SK-N-SH (cell line): ENCODE measurements at places on chromosomes 16 and 17. TPM values are rescaled to one million over a fixed set of nuclear protein-coding genes. Genes with fewer than 3 reads are reported as not detected.

The ITGAL gene
- polyA plus RNA-seq, result 0.12 and 0.28 TPM in 2 replicates

- H3K4me1 ChIP-seq, result no peaks in the 10 kb centered on the region
- H3K36me3 ChIP-seq, result no peaks in the 10 kb centered on the region
- H3K27me3 ChIP-seq, result no peaks in the 10 kb centered on the region
- no peak for DNase-seq
- no peak overlapping the region for H3K4me3 ChIP-seq
Measured at GRCh38 chr16:10493276-10493675, 87.1 kb downstream of the EMP2 start.

The TBC1D3I gene
- polyA plus RNA-seq, result 0.05 TPM in 1 of 2 replicates, not detected in the other

DNA sequence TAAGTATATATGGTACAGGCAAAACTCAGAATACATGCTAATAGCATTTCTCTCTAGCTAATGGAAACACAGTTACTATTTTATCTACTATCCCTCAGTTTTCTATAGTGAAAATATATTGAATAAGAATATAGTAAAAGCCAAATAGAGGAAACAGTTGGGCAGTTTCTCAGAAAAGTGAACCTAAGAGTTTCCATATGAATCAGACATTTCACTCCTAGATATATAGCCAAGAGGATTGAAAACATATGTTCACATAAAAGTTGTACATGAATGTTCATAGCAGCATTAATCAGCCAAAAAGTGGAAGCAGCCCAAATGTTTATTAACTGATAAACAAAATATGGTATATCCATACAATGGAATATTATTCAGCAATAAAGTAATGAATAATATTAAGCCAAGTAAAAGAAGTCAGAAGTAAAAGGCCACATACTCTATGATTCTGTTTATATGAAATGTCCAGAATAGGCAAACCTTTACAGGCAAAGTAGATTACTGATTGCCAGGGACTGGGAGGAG lies 134.6 kb downstream of the CYB561 start:
- H3K4me1 ChIP-seq, result no peaks in the 10 kb centered on the region
- H3K36me3 ChIP-seq, result peaks cover 28% of the 10 kb centered on the region
- no peak overlapping the region for H3K4me3 ChIP-seq
- no peak for DNase-seq
- no peaks in the 10 kb centered on the region for H3K27me3 ChIP-seq

GRCh38 chr16:69821844-69822173 lies 59.7 kb downstream of the WWP2 start:
- no peak overlapping the region for H3K27ac ChIP-seq

GRCh38 chr17:76017481-76018339 lies 9.4 kb downstream of the EVPL start:
- no peak overlapping the region for H3K27ac ChIP-seq
- H3K27me3 ChIP-seq, result no peaks in the 10 kb centered on the region
- no peaks in the 10 kb centered on the region for H3K36me3 ChIP-seq
- DNase-seq, result no peak
- H3K4me1 ChIP-seq, result peaks cover 10% of the 10 kb centered on the region; the same call in 1 of the 2 replicates
